Suppressor macrophage treated with lipopolysaccharide for 1 hour (primary cell): ENCODE measurements at places on chromosomes 1 and 21.

- peak; percentile 70 for DNase-seq
These were observed 2.3 kb downstream of the KLHDC8A start for GRCh38 chr1:205354259-205355074.

- no peak for DNase-seq
These were observed 38.2 kb downstream of the SELENOF start for GRCh38 chr1:86875722-86876121.

- no peak for DNase-seq
These were observed 66.4 kb downstream of the DHRS3 start for GRCh38 chr1:12551584-12551983.

DNA sequence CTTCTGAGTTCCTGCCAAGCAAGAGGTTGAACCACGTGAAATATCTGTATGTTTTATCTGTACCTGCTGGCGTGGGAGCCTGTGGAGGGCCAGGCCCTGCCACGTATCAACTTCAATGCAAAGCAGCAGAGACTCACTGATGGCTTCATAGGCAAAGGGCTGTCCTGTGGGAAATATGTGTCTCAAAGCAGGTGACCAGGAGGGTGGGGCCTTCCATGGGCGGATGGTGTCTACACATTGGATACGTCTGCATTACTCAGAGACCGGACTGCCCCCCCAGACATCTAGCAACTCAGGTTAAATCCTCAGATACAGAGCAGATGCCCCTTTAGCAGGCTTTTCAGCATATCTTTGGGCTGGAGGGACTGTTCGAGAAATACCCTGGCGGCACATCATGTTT is 210.8 kb upstream of the C1orf174 start:
- DNase-seq = no peak

DNA sequence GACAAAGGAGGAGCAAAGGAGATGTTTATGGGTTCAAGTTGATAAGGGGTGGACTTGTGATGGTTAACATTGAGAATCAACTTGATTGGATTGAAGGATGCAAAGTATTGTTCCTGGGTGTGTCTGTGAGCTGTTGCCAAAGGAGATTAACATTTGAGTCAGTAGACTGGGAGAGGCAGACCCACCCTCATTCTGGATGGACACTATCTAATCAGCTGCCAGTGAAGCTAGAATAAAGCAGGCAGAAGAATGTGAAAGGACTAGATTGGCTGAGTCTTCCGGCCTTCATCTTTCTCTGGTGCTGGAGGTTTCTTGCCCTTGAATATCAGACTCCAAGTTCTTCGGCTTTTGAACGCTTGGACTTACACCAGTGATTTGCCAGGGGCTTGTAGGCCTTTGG is 98.7 kb upstream of the DAB1 start:
- no peak for DNase-seq

GRCh38 chr1:92480813-92481598 is 5.7 kb downstream of the GFI1 start:
- DNase-seq = no peak

DNA sequence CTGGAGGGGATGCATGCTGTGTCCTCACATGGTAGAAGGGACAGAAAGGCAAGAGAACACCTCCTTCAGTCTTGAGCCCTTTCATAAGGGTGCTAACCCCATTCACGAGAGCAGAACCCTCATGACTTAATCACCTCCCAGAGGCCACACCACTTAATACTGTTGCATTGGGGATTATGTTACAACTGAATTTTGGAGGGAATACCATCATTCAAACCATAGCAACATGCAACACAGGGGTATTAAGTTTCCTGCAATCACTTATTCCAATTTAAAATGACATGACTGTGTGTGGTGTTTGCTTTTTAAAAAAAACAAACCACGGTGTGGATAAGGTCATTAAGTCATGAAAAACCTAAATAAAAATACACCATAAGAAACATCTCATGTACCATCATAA is 3.1 kb upstream of the LIN9 start:
- no peak for DNase-seq

DNA sequence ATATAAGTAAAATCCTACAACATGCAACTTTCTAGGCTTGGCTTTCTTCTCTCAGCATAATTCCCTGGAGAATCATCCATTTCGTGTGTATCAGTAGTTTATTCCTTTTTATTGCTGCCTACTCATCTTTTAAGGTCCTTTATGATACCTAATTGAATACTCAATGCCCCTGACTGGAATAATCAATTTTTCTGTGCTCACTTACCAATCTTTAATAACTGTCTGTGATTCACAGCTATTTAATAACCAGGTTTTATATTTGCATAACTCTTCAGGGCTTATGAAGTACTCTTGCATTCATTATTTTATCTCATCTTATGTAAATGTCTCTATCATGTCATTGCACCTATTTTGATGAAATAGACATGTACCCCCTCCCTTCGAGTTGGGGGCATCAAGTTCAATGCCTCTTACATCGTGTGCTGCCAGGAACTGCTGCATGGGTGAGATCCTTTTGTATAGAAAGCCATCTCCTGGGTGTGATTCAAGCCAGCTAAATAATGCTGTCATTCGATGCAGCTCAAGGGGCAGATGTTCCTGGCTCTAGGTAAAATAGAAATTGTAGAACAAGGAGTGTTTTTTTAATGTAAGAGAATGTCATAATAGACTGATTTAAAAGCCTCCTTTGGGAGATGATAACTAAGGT is 222.7 kb downstream of the SLC35F3 start:
- no peak for DNase-seq

GRCh38 chr1:1240822-1241587 is 5.5 kb downstream of the C1QTNF12 start:
- no peak for DNase-seq

GRCh38 chr1:93774707-93775106 is 93.1 kb upstream of the BCAR3 start:
- no peak for DNase-seq

- DNase-seq = no peak
These were observed 2.7 kb upstream of the EDEM3 start for GRCh38 chr1:184757406-184757805.

DNA sequence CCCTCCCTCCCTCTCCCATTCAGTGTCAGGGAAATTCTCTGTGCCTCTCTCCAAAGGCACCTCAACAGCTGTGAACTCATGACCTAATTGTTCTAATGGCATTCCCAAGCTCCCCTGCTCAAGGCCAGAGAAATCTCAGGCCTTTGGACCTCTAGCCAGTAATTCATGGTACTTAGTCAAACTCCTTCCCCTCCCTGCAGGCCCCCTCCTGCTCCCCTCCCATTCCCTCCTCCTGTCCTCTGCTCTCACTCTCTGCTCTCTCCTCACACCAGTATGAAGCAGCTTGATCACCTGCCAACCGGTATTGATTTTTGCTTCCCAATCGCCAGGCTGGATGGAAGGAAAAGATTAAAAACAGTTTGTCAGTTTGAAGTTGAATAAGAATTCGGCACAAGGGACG is 370.5 kb upstream of the PBX1 start:
- DNase-seq = no peak

GRCh38 chr1:206714331-206715058 is 29.8 kb downstream of the MAPKAPK2 start:
- DNase-seq = no peak

DNA sequence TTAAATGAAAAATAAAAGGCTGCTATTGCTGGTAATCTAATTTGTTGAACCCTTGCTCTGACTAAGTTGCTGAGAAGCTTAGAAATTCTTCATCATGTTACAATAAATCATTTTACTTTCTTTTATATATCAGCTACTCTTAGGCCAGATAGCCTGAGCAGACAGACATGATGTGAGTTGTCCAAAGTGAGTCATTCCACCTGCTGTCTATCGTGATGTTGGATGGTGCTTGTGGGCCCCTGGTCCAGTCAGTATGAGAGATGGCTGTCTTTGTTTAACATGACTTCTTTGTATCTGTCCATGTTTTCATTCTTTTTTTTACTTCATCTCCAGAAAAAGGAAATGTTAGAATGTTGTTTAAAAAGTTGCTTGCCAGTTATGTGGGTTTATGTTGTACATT is 188.8 kb downstream of the ADGRL2 start:
- no peak for DNase-seq

GRCh38 chr1:1202831-1203560 is 3.4 kb downstream of the TNFRSF18 start:
- DNase-seq = no peak

GRCh38 chr1:28096210-28097099 is 8.0 kb upstream of the EYA3 start:
- no peak for DNase-seq

- DNase-seq = peak; percentile 33
These were observed 382 bp downstream of the GPBP1L1 start for GRCh38 chr1:45686015-45686287.

- no peak for DNase-seq
These were observed 423.0 kb downstream of the RPS6KC1 start for GRCh38 chr1:213474054-213474453.

- no peak for DNase-seq
These were observed 3.8 kb upstream of the INKA2 start for GRCh38 chr1:111742938-111743549.

GRCh38 chr1:114595602-114596001 is 14.2 kb upstream of the BCAS2 start:
- no peak for DNase-seq

GRCh38 chr1:218156595-218156994 is 128.5 kb upstream of the RRP15 start:
- DNase-seq = no peak

- no peak for DNase-seq
These were observed 151.7 kb downstream of the NR5A2 start for GRCh38 chr1:200179126-200179780.

DNA sequence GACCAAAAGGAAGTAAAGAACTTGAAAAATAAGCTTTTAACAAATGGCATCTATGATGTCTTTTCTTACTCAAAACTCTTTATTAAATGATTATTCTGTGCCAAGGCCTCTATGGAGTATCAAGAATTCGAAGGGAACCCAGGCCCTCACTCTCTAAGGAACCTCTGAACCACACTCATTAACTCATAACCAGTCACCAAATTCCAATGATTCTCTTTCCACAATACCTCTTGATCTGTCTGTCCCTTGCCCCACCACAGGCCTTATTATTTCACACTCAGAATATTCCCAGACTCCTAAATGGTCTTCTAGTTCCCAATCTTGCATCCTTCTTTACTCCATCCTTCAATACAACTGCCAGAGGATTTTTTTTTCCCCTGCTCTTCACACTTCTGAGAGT is 37.0 kb downstream of the PCSK9 start:
- no peak for DNase-seq

DNA sequence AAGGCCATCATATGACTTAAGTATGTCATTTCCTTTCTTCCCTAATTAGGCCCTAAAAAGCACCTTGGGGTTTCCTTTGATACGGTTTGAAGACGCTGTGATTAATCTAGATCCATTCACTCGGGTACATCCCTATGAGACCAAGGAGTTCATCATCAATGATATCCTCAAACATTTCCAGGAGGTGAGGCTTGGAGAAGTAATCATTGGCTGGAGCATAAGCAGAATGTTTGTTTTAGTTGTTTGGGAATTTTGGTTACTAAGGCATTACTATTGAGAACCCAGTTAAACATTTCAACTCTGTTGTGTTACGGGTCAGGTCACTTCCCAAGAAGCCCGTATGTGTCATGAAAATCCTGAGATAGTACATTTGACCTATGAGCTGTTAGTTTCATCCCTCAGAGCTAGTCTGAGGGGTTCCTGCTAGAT is 185.2 kb downstream of the VPS13D start:
- DNase-seq = peak; percentile 81

GRCh38 chr1:110272045-110272444 is 61.9 kb downstream of the KCNC4 start:
- no peak for DNase-seq

DNA sequence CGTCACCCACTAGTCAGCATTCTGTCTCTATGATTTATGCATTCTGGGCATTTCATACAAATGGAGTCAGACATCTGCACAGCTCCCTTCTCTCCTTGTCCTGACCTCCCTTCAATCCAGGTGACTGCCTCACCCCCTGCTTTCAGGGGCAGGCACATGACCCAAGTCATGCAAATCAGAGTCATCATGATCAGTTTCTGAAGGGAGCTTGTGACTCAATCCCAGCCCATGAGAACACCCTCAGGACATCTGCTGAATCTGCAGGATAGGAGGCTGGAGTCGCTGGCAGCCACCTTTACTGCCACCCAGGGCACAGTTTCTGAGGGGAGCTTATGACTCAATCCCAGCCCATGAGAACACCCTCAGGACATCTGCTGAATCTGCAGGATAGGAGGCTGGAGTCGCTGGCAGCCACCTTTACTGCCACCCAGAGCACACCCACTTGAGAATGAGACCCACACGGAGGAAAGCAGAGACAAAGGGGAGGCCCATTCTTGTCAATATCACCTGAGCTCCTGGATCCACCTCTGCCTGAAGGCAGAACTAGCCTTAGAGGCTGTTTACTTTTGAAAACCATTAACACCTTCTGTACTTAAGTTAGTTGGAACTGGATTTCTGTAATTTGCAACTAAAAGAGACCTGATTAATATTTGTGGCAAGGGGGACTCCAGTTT is 62.3 kb upstream of the SLC25A33 start:
- DNase-seq = peak; percentile 48

GRCh38 chr1:100528871-100529270 is 9.1 kb upstream of the GPR88 start:
- DNase-seq = no peak

- DNase-seq = no peak
These were observed 207.0 kb downstream of the TNR start for GRCh38 chr1:175536369-175536768.

- no peak for DNase-seq
These were observed 4.7 kb downstream of the ITLN2 start for GRCh38 chr1:160949881-160950280.

DNA sequence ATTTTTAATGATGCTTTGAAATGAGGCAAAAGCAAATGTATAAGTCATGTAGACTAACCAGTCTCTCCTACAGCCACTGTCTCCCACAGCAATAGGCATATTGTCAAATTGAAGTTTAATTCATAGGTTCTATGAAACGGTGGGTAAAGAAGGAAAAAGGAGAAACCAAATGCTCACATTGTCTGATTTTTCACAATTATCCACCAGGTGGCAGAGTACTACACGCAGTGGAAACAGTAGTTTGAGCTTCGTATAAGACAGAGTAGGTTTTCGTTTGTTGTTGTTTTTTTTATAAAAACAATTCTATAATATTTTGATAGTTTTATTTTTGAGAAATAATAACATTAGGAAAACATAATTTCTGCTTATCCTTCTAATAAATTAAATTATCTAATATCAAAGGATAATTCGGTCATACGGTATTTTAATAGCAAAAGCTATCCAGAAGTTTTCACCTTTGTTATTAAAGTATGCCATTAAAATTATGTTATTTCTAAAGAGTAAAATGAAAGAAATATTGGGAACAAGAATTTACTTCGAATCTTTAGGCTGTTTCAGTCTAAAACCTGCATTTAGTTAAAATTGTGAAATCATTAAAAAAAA is 39.1 kb downstream of the TYW3 start:
- peak; percentile 63 for DNase-seq

DNA sequence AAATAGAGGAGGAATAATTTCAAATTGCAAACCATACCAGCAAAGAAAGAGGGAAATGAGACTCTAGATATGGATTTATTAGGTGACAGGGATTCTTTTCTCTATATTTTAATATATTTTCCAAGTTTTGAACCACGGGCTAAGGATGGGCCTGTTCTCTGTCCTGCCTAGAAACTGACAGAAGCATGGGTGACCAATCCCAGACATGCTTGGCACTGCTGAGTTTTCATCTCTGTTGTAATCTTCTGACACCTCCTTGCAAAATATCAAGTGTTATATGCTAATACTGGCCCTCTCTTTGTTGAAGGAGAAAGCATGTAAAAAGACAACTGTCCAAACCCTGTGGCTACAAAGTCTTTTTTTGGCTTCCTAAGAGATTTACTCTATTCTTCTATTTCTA is 774 bp upstream of the ANGPTL7 start:
- no peak for DNase-seq

GRCh38 chr1:54579337-54579781 is 31.3 kb downstream of the ACOT11 start:
- DNase-seq = no peak
